ENCODE measurements at places on chromosomes 2 and 18. TPM values are rescaled to one million over a fixed set of nuclear protein-coding genes. Genes with fewer than 3 reads are reported as not detected.

GRCh38 chr2:230873661-230874401, 9.1 kb downstream of the ITM2C start:
- H3K27ac ChIP-seq: no peak overlapping the region
- H3K4me3 ChIP-seq: no peak overlapping the region
- no peak for DNase-seq
- no peaks in the 10 kb centered on the region for H3K27me3 ChIP-seq
- H3K36me3 ChIP-seq: no peaks in the 10 kb centered on the region
- peaks cover 33% of the 10 kb centered on the region for H3K4me1 ChIP-seq

- H3K27ac ChIP-seq: peak overlapping the region; percentile 90
- DNase-seq: peak; percentile 77
- peak overlapping the region; percentile 51 for H3K4me3 ChIP-seq
- peaks cover 72% of the 10 kb centered on the region for H3K4me1 ChIP-seq
Measured at GRCh38 chr2:195535911-195536522, 121.0 kb upstream of the SLC39A10 start.

- H3K4me1 ChIP-seq: no peaks in the 10 kb centered on the region
- H3K4me3 ChIP-seq: no peak overlapping the region
- no peaks in the 10 kb centered on the region for H3K36me3 ChIP-seq
- H3K27me3 ChIP-seq: no peaks in the 10 kb centered on the region
- DNase-seq: no peak
Measured at GRCh38 chr2:177726931-177727348, 334.4 kb downstream of the AGPS start.

DNA sequence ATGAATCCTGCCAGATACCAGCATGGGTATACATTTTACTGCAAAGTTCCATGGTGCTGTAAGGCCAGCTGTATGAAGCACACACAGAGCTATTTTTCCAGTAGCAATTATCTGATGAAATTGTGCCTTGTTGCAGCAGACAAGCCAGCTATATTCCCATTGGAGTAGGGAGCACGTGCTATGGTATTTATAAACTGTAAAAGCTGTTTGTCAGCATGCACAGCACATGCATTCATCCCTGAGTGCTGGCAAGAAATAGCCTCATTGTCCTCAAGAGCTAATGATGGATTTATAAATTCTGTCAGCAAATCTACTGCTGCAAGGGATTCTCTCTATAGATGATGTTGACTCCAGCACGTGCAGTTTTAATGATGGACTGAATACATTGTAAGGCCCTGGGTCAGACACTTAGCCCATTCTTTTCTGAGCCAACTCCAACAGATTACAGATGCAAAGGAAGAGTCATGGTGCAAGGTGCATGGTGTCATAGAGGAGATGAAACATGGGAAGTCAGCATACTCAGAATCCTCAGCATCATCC, 61.7 kb downstream of the KCNS3 start:
- no peaks in the 10 kb centered on the region for H3K4me1 ChIP-seq
- no peaks in the 10 kb centered on the region for H3K27me3 ChIP-seq
- H3K36me3 ChIP-seq: no peaks in the 10 kb centered on the region
- no peak overlapping the region for H3K4me3 ChIP-seq

DNA sequence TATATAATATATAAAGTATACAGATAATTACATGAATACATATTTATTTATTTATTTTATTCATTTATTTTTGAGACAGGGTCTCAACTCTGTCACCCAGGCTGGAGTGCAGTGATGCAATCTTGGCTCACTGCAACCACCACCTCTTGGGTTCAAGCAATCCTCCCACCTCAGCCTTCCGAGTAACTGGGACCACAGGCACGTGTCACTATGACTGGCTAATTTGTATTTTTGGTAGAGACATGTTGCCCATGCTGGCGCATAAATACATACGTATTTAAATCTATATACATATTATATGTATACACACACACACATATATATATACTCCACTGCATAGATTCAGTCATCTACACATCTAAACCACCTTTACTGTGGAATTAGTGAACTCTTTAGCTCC, 20.6 kb upstream of the NDUFV2 start:
- peaks cover 34% of the 10 kb centered on the region for H3K4me1 ChIP-seq
- no peak for DNase-seq
- H3K4me3 ChIP-seq: no peak overlapping the region
- no peak overlapping the region for H3K27ac ChIP-seq
- H3K36me3 ChIP-seq: no peaks in the 10 kb centered on the region

GRCh38 chr18:48230467-48231113, 178.6 kb downstream of the ZBTB7C start:
- DNase-seq: no peak
- H3K36me3 ChIP-seq: no peaks in the 10 kb centered on the region
- H3K27ac ChIP-seq: no peak overlapping the region
- H3K27me3 ChIP-seq: peaks cover 4% of the 10 kb centered on the region
- no peak overlapping the region for H3K4me3 ChIP-seq
- H3K4me1 ChIP-seq: peaks cover 13% of the 10 kb centered on the region

DNA sequence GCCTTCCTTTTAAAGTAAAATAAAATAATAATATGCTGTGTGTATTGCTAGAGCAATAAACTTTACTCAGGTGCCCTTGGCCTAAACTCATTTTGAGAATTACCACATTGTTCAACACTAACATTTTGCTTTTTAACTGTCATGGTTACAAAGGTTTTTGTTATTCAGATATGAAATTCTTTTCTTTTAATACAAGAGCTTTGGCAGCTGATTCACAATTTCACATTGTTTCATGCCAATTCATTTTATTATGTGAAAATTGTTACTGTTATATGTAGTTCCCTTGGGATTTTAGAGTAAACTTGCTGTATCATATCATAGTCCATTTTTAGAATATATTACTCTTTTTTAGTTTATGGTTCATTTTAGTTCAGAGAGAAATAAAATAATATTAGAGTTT, 65.8 kb upstream of the ZNF804A start:
- no peaks in the 10 kb centered on the region for H3K27me3 ChIP-seq
- no peak for DNase-seq
- H3K4me3 ChIP-seq: no peak overlapping the region
- no peak overlapping the region for H3K27ac ChIP-seq

- DNase-seq: peak; percentile 71
- no peaks in the 10 kb centered on the region for H3K36me3 ChIP-seq
- H3K27ac ChIP-seq: no peak within 1 kb of the TSS
- peaks cover 83% of the 10 kb centered on the region for H3K27me3 ChIP-seq
- peak within 1 kb of the TSS; percentile 77 for H3K4me3 ChIP-seq
Measured at GRCh38 chr2:104853534-104854497, at the start of gene POU3F3. TSS of gene POU3F3 (plus strand) at chr2:104854115. CDS start at chr2:104855511, 1,396 bp downstream.

- DNase-seq: peak; percentile 48
- H3K27ac ChIP-seq: no peak overlapping the region
- no peak overlapping the region for H3K4me3 ChIP-seq
Measured at GRCh38 chr2:236499691-236500578, 69.7 kb upstream of the ACKR3 start.

DNA sequence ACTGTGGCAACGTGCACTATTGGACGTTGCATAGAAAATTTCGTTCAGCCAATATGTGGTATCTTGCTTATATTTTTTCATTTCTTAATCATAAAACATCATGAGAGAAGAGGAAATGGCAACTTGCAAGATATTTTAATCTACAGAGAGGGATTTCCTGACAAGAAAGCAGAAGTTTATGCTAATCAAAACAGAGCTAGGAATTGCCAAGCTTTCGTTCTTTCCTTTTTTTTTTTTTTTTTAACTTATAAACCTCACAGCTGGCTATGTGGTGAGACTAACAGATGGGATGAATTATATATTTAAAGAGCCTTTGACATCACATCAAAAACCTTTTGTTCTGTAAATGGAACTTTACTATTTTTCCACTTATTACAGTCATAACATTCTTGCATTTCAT, 1136.9 kb upstream of the TMEFF2 start:
- H3K4me3 ChIP-seq: no peak overlapping the region
- DNase-seq: peak; percentile 23
- H3K27me3 ChIP-seq: no peaks in the 10 kb centered on the region

DNA sequence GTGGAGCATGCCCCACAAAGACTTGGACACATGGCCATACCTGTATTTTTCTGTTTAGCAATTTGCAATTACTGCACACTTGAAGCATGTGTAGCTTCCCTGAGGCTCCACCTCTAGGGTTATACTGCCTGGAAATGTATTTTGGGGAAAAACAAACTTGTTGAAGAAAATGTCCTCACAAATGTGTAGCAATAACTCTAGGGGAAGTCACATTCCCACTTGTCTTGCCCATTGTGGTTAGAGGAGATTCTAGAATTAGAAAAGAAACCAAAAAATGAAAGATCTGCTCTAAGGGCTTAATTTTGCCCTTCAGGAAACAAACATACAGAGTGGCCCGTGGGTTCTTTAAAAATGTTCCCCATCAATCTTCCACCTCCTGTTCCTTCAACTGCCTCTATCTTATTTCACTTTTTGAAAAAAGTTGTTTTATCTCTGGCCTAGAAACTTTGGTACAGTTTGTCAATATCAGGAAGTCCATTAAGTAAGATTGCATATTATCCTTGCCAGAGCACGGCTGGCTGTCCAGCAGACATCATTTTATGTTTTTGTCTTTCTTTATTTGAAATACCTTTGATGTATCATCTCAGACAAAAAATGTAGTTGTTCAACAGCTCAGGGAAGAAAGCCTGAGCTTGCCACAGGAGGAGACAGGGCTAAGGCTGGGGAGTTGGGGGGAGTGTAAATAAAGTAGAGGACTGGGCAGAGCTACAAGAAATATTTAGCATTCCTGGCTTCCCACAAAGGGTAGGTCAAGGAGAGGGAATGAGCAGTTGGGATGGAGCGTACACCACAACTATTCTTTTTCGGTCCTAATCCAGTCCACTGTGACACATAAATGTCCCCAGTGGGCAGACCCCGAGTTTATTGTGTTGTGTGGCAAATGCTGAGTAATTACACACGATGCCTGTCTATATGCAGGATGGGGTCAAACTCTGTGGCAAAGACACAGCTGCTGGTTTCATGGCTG, 96.8 kb upstream of the CDC42EP3 start:
- DNase-seq: peak; percentile 56
- peak overlapping the region; percentile 89 for H3K27ac ChIP-seq
- H3K4me1 ChIP-seq: peaks cover 73% of the 10 kb centered on the region

DNA sequence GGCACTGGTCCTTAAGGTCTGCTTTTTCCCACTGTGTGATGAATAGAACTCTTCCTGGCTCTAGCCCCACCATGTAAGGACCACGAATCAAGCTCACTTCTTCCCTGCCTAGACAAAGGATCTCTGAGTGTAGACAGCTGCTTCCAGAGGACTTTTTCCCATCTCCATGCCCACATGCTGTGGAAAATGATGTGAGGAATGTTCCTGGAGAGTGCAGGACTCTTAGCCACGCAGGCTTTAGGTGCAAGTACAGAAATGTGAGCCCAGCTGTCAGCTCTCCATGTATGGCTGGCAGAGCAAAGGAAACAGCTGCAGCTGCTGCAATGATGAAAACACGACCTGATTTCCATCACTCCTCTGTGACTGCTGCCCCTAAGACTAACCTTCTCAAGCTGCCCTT, 35.5 kb downstream of the NXPH2 start:
- H3K4me3 ChIP-seq: no peak overlapping the region
- no peak for DNase-seq
- H3K36me3 ChIP-seq: no peaks in the 10 kb centered on the region
- H3K27ac ChIP-seq: no peak overlapping the region

DNA sequence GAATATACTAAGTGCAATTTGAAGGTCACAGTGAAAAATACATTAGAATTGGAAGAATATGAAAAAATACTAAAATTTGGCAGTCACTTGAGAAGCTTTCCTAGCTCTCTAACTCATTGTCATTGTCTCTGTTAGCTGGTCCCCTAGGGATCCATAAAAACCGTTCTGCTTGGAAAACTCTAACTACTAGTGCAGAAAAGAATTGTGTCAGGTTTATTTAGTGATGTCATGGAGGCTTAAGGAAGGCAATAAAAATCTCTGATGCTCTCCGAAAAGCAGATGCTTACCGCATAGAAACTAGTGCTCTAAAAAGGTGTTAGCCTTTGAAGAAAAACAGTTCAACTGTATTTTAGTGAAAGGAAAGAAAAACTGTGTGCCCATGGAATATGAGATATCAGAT, 150.1 kb upstream of the DLGAP1 start:
- H3K4me1 ChIP-seq: no peaks in the 10 kb centered on the region
- H3K27me3 ChIP-seq: no peaks in the 10 kb centered on the region
- no peaks in the 10 kb centered on the region for H3K36me3 ChIP-seq
- no peak overlapping the region for H3K4me3 ChIP-seq
- no peak for DNase-seq

DNA sequence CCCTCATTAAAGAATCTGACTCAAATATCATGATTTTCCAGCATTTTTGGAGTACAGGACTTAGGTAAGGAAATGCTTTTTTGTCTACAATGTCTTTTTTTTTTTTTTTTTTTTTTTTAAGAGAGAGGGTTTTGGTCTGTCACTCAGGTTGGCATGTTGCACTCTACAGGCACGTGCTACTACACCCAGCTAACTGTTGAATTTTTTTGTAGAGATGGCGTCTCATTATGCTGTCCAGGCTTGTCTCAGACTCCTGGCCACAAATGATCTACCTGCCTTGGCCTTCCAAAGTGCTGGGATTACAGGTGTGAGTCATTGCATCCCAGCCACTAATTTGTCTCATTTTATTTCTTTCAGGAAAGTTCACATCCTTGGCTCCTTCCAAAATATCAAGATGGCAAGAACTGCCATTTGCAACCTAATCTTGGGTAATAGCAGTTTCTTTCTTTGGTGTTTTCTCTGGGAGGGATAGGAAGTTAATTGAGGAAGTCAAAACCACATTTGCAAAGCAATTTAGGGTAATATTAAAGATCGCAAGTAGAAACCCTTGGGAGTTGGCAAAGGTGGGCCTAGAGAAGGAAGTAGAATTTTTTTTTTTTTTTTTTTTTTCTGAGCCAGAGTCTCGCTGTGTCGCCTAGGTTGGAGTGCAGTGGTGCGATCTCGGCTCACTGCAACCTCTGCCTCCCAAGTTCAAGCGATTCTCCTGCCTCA, 15.5 kb downstream of the PNO1 start:
- peaks cover 7% of the 10 kb centered on the region for H3K36me3 ChIP-seq
- peak overlapping the region; percentile 47 for H3K27ac ChIP-seq
- peaks cover 39% of the 10 kb centered on the region for H3K4me1 ChIP-seq
- peak; percentile 56 for DNase-seq

GRCh38 chr2:128260239-128261138, 58.2 kb downstream of the HS6ST1 start:
- no peak overlapping the region for H3K4me3 ChIP-seq
- no peaks in the 10 kb centered on the region for H3K27me3 ChIP-seq
- no peak for DNase-seq
- no peaks in the 10 kb centered on the region for H3K4me1 ChIP-seq
- H3K36me3 ChIP-seq: no peaks in the 10 kb centered on the region
- H3K27ac ChIP-seq: no peak overlapping the region

REEP1 gene
- not detected for polyA plus RNA-seq

PLEK gene
- polyA plus RNA-seq: 708 TPM

DDX18 gene
- 19.1 TPM for polyA plus RNA-seq

CRYGD gene
- polyA plus RNA-seq: not detected
